ENCODE measurements at places on chromosomes 12 and 14. TPM values are rescaled to one million over a fixed set of nuclear protein-coding genes. Genes with fewer than 3 reads are reported as not detected.

The PRORP gene
- total RNA-seq: 21.7 TPM

The TC2N gene
- total RNA-seq: 25.1 TPM

The CD27 gene
- total RNA-seq: 0.46 TPM

The RNASE4 gene
- total RNA-seq: 1.2 TPM

The CLEC6A gene
- total RNA-seq: not detected

The HOTAIR gene
- not detected for total RNA-seq

The FGF6 gene
- total RNA-seq: not detected

The GLS2 gene
- 8.5 TPM for total RNA-seq

The SLC2A14 gene
- total RNA-seq: 0.23 TPM

The IFNG gene
- total RNA-seq: not detected

The ACVRL1 gene
- 8.8 TPM for total RNA-seq

The CLEC2D gene
- total RNA-seq: 10.1 TPM

The KRT72 gene
- total RNA-seq: 0.23 TPM

The GAS2L3 gene
- total RNA-seq: 39.7 TPM

The SINHCAF gene
- 20.8 TPM for total RNA-seq

The P2RX7 gene
- total RNA-seq: 5.1 TPM

The KRT83 gene
- not detected for total RNA-seq

The ACSM4 gene
- total RNA-seq: not detected

The MAGOHB gene
- total RNA-seq: 15.9 TPM

The OLR1 gene
- total RNA-seq: 16.4 TPM

The CNTN1 gene
- total RNA-seq: 654 TPM

The KRT5 gene
- total RNA-seq: 0.46 TPM

The AQP6 gene
- total RNA-seq: 0.46 TPM

The RFLNA gene
- 8.8 TPM for total RNA-seq

The ARHGAP9 gene
- 2.1 TPM for total RNA-seq

The PLEKHD1 gene
- total RNA-seq: 0.23 TPM

The ENDOU gene
- total RNA-seq: not detected

The BHLHE41 gene
- 5.5 TPM for total RNA-seq

The KIF26A gene
- 9.2 TPM for total RNA-seq

The PTPRB gene
- total RNA-seq: 10.1 TPM

The TAS2R46 gene
- 3.2 TPM for total RNA-seq

The TMEM121 gene
- total RNA-seq: 25.4 TPM

Measured in diencephalon (tissue), 1 donor.